ENCODE measurements at places on chromosomes 4 and X. TPM values are rescaled to one million over a fixed set of nuclear protein-coding genes. Genes with fewer than 3 reads are reported as not detected.

Gene MAGEC2
- polyA plus RNA-seq: not detected

Gene MAGEB17
- 0.25 TPM for polyA plus RNA-seq

Gene NWD2
- polyA plus RNA-seq: 0.24 TPM

Gene NXF2B
- polyA plus RNA-seq: 1.0 TPM
